Activated CD4-positive, alpha-beta T cell treated with anti-CD3 and anti-CD28 coated beads for 36 hours (primary cell): ENCODE measurements at places on chromosomes 4 and X.

- H3K4me1 ChIP-seq: no peaks in the 10 kb centered on the region
- H3K36me3 ChIP-seq: no peaks in the 10 kb centered on the region
- H3K27ac ChIP-seq: no peak overlapping the region
- no peak overlapping the region for H3K4me3 ChIP-seq
Observed at GRCh38 chr4:124079174-124079780, 633.3 kb downstream of the ANKRD50 start.

GRCh38 chr4:146257511-146257910 lies 43.2 kb downstream of the REELD1 start:
- DNase-seq: no peak
- H3K36me3 ChIP-seq: no peaks in the 10 kb centered on the region
- H3K4me3 ChIP-seq: no peak overlapping the region
- no peaks in the 10 kb centered on the region for H3K27me3 ChIP-seq
- no peak overlapping the region for H3K27ac ChIP-seq

GRCh38 chr4:16864199-16864598 lies 34.2 kb downstream of the LDB2 start:
- no peak for DNase-seq
- no peaks in the 10 kb centered on the region for H3K4me1 ChIP-seq
- H3K27me3 ChIP-seq: no peaks in the 10 kb centered on the region

DNA sequence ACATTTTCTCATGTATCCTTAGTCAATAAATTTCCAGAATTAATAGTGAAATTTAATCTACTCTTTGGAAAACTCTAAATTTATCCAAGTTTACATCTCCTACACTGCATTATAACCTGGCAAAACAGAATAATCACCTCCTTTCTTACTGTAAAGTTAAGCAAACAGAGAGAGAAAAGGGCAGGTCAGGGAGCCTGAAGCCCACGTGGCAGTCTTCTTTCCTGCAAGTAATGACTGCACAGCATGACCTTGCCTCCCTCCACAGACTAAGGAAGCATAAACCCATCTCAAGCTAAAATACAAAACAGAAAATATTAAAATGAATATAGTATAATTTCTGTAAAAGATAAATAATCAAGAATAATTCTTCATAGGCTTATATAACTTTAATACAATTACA lies 1153.0 kb downstream of the C4orf33 start:
- DNase-seq: no peak
- no peaks in the 10 kb centered on the region for H3K36me3 ChIP-seq
- H3K4me1 ChIP-seq: no peaks in the 10 kb centered on the region

DNA sequence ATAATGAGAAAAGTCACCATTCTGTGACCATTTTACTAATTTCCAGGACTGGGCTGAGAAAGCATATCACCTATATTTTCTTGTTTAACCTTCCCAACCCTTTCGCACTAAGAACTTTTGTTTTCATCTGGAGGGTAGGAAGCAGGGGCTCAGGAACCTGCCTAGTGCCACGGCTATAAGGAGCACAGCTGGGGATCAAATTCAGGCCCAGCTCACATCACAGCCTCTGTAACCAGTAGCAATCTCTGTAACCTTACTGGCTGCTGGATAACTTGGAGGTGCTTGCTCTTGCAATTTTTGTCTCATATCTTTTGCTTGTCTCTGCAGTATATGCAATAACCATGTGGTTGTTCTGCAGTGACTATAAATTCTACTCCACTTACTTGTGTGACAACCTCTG lies 76.7 kb upstream of the PLAC1 start:
- H3K4me1 ChIP-seq: no peaks in the 10 kb centered on the region
- peaks cover 7% of the 10 kb centered on the region for H3K27me3 ChIP-seq
- no peak overlapping the region for H3K4me3 ChIP-seq
- no peak overlapping the region for H3K27ac ChIP-seq
- DNase-seq: no peak

- H3K36me3 ChIP-seq: no peaks in the 10 kb centered on the region
- H3K4me3 ChIP-seq: no peak overlapping the region
- H3K27ac ChIP-seq: no peak overlapping the region
- H3K4me1 ChIP-seq: peaks cover 18% of the 10 kb centered on the region
- no peak for DNase-seq
Observed at GRCh38 chrX:30822068-30822681, 66.9 kb downstream of the TAB3 start.

DNA sequence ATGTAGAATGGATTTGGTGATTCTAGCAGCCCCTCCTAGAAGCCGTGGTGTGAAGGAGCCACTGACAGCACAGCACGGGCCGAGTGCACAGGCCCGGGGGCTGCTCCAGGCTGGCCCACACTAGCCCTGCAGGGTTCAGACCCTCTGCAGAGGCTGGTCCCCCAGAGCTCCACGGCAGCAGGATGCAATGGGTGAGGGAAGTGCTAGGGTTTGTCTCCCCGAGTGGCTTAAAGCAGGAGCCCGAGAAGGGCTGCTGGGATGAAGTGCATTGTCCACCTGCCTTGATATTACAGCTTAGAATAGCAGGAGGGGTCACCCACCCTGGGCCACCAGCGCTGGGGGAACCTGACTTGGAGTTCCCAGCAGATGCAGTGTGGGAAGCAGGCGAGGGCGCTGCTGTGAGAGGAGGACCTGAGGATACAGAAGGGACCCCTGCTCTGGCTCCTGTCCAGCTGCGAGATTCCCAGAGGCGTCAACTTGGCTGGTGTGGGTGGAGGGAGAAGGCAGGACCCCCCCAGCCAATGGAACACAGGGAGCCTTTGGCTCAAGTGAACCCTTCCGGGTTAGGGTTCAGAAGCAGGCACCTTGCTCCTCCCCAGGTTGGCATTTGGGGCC lies 30.0 kb downstream of the WDR1 start:
- DNase-seq: no peak
- peaks cover 56% of the 10 kb centered on the region for H3K36me3 ChIP-seq
- H3K4me3 ChIP-seq: no peak overlapping the region
- no peaks in the 10 kb centered on the region for H3K27me3 ChIP-seq
- peaks cover 5% of the 10 kb centered on the region for H3K4me1 ChIP-seq

GRCh38 chrX:103215425-103215991 lies 600 bp downstream of the BEX4 start:
- peak; percentile 34 for DNase-seq
- H3K4me3 ChIP-seq: peak overlapping the region; percentile 59
- H3K27me3 ChIP-seq: no peaks in the 10 kb centered on the region
- H3K27ac ChIP-seq: no peak overlapping the region

DNA sequence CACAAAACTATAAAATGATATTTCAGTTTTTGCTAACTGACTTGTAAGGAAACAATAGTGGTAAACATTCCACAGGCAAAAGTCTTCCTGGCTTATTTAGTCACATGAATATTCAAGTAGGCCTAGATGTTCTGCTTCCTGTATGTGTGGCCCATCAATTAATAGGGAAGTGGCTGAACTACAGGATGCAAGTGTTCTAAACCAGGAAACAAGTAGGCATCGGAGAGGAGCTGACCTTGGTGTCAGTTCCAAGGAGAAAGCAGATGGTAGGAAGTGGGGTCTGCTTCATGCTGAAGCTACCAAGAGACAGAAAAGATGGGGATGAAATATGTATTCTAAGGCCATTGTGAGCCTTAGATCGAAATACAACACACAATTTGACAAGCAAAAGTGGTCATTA lies 149.7 kb downstream of the ANTXR2 start:
- no peak overlapping the region for H3K4me3 ChIP-seq
- H3K4me1 ChIP-seq: peaks cover 8% of the 10 kb centered on the region
- H3K36me3 ChIP-seq: no peaks in the 10 kb centered on the region

- H3K27ac ChIP-seq: peak overlapping the region; percentile 83
- peaks cover 30% of the 10 kb centered on the region for H3K4me1 ChIP-seq
- peak; percentile 74 for DNase-seq
- no peaks in the 10 kb centered on the region for H3K36me3 ChIP-seq
- peak overlapping the region; percentile 1 for H3K4me3 ChIP-seq
- H3K27me3 ChIP-seq: no peaks in the 10 kb centered on the region
Observed at GRCh38 chr4:169410839-169411770, 140.3 kb upstream of the SH3RF1 start.

GRCh38 chrX:108696690-108697089 lies 39.7 kb downstream of the IRS4 start:
- no peaks in the 10 kb centered on the region for H3K36me3 ChIP-seq
- no peak overlapping the region for H3K4me3 ChIP-seq
- no peaks in the 10 kb centered on the region for H3K27me3 ChIP-seq
- H3K27ac ChIP-seq: no peak overlapping the region

GRCh38 chr4:8645753-8646124 lies 53.2 kb downstream of the CPZ start:
- no peaks in the 10 kb centered on the region for H3K36me3 ChIP-seq
- no peak for DNase-seq
- no peak overlapping the region for H3K4me3 ChIP-seq

GRCh38 chr4:74541667-74542066 lies 96.7 kb downstream of the AREG start:
- DNase-seq: peak; percentile 5
- peaks cover 5% of the 10 kb centered on the region for H3K27me3 ChIP-seq
- H3K27ac ChIP-seq: no peak overlapping the region
- H3K36me3 ChIP-seq: no peaks in the 10 kb centered on the region

DNA sequence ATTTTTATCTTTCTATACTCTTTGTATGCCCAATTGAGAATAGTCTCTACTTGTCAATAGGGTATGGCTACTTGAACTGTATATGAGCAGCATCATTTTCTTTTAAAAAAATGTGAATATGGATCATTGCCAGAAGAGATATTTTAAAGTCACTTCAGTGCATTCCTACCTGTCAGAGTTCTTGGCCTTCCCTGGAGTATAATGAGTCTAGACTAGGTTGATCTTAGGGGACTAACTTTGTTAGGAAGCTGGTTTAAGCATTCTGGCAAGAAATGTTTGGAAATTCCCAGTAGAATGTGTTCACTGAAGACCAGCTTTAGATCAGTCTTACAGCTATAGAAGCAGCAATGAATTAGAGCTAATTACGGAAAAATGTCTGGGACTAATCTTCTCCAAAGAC lies 178.2 kb downstream of the FAT4 start:
- H3K4me3 ChIP-seq: no peak overlapping the region
- DNase-seq: no peak
- H3K27me3 ChIP-seq: no peaks in the 10 kb centered on the region
- no peaks in the 10 kb centered on the region for H3K36me3 ChIP-seq
- H3K27ac ChIP-seq: no peak overlapping the region

- no peak for DNase-seq
- H3K27ac ChIP-seq: no peak overlapping the region
- no peaks in the 10 kb centered on the region for H3K4me1 ChIP-seq
- H3K36me3 ChIP-seq: peaks cover 5% of the 10 kb centered on the region
- H3K4me3 ChIP-seq: no peak overlapping the region
Observed at GRCh38 chrX:56618323-56618722, 54.9 kb downstream of the UBQLN2 start.
